Activated CD4-positive, alpha-beta memory T cell treated with anti-CD3 and anti-CD28 coated beads for 36 hours (primary cell): ENCODE measurements at places on chromosomes 7 and 10.
A peak's percentile ranks its signal among the peaks of the same experiment; 100 is the strongest.

GRCh38 chr10:107583974-107584373 lies 419.5 kb upstream of the SORCS1 start:
- DNase-seq, result no peak

DNA sequence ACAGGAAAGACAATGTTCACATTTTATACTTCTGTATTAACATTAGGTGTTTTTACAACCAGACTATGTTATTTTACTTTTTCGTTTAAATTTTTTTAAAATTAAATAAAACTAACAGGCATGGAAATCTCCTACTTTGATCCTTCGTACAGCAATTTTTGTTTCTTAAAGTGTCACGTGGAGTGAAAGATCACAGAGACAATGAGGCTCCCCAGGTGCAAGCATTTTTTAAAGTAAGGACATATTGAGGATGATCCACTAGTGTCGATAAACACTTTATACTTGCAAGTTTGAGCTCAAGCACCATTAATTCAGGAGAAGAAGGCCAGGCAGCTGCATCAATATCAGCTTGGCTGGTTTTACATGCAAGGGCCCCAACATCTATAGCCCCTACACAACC lies 68.5 kb upstream of the FAM133B start:
- DNase-seq, result no peak

DNA sequence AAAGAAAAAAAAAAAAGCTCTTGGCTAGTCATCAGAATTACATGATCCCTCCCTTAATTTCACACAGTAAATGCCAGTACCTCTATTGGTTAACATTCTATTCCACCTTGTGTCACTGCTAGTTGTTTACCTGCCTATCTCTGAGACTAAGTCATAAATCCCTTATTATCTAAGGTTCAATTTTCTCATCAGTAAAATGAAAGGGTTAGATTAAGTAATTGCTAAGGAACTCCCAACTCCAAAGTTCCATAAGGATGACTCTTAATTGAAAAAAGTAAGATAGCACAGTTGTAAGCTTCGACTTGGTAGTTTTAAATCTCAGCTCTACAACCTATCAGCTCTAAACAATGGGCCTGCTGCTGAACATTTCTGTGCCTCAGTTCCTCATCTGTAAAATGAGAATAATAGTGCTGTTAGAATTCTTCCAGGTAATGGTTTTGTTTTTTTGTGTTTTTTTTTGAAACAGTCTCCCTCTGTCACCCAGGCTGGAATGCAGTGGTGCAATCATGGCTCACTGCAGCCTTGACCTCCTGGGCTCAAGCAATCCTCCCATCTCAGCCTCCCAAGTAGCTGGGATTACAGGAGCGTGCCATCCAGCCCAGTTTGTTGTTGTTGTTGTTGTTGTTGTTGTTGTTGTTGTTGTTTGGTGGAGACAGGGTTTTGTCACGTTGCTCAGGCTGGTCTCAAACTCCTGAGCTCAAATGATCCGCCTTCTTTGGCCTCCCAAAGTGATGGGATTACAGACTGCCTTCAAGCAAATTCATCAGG lies 35.6 kb downstream of the SRPK2 start:
- no peak for DNase-seq

DNA sequence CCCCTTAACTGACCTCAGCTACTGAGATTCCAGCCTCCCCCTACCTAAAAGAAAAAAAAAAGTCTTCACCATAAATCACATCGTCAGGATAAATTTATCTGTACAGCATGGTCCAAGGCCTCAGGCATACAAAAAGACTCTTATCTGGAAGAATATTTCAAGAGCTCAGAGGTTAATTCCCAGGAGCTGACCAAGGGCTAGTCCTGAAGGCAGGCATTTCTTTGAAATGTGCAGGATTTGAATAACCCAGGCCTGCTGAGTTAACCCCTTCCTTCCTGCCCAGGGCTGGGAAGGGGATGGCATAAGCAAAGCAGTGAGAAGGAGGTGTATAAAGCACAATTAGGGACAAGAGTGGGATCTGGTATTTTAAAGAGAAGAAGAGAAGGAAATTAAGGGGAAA lies 111.2 kb downstream of the RNLS start:
- DNase-seq, result no peak

DNA sequence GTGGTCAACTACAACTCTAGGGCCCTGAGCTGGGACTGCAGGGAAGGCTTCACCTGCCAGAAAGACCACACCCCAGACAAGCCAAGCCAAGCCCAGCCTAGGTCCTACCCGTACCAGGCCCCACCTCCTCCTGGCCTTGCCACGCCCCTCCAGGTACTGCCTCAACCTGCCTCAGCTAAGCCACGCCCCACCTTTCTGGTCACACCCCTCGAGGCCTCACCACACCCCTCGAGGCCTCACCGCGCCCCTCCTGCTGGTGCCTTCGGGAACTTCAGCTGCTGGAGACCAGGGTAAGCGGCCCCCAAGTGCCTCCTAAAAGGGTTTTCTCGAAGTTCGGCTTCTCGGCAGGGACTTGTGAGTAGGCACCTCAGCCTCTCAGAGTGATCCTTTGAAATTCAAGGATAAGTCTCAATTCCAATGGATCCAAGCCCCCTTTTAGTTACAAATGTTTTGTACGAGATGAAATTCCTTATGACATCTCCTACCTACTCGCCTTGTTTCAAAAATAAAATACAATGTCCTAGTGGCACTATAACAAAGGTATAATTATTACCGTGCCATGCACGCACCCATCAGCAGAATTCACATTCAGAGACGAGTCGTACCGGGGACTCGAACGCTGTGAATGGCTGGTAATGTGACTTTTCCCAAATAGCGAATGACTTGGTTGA lies 171.2 kb downstream of the ARHGAP21 start:
- peak; percentile 13 for DNase-seq

DNA sequence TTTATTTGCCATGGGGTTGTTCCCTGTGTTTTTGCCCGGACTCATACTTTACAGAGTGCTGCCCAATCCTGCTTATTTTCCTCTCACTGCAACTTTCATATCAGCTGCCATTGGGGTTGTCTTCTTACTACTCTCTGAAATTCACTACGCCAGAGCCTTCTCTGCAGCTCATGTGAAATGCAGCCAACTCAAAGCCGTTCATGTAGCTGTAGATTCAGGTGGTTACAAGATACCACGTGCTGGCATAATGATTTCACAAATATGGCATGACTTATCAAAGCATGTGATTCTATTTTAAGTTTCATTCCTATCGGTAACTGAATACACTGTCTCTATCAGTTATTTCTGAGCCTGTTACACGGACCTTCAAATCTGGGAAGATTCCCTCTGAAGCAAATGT lies 130.3 kb upstream of the WNT16 start:
- no peak for DNase-seq

- no peak for DNase-seq
Measured at GRCh38 chr10:93656155-93656554, 43.8 kb downstream of the PDE6C start.

DNA sequence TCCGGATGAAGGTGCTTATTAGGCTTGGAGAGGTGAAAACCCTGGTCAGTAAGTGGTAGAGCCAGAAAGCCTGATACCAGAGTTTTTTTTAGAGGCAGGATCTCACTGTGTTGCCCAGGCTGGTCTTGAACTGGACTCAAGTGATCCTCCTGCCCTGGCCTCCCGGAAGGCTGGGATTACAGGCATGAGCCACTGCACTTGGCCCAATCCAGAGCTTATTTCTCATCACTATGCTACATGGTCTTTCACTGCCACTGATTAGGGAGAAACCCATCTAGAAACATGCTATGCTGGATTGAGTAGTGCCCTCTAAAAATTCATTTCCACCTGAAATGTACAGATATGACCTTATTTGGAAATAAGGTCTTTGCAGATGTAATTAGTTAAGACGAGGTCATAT lies 28.4 kb upstream of the GJD4 start:
- DNase-seq, result no peak

DNA sequence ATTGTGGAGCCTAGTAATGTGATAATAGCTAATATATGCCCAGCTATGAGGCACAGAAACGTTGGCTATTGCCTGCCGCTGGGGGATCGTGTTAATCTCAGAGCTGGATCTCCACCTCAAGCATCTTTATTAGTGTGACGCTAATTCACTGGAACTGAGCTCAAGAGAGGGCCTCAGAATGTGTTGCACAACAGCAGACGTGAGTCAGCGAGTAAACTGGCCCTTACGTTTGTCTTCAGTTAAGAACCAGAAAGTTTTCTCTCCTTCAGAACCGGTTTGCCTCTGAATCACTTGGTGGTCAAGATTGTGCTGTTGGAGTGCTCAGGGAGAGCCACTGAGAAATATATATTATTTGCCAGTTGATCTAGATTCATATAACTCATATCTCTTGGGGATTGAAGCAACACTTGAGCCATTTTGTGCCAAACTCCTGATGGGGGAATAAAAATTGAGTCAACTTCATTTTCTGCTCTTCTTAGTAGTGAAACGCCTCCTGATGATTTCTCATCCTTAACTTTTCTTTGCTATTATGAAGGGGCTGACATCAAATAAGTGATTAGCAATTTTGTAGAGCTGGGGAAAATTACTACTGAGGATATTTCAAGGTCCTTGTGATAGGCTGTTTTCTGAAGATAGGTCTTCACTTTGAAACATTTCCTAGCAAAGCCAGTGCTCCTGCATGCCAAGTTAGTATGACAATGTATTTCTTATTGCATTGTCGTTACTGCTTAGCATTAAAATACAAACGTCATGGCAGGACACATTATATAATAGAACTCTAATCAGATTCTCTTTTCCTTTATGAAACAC lies 22.3 kb downstream of the BZW2 start:
- DNase-seq, result no peak

- DNase-seq, result no peak
Measured at GRCh38 chr10:132399117-132400035, 2.4 kb downstream of the PWWP2B start.

DNA sequence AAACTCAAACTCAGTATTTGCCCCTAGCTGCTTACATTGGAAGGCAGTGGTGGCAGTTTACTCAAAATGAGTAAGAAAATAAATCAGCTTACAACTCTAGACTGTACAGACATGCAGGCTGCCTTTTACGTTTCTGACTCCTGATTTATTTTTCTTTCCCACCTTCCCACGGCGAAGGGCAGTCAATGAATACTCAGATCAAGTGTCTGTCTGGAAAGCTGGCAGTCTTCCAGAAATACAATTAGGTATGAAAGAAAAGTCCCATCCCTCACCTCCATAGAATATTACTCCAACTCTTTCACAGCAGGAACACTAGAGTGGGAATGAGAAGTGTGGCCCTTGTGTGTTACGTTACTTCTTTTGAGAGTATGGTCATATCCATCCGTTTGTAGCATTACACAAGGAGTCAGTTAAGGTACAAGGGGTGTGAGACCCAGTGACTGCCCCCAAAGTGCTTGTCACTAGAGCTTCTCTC lies 1.3 kb upstream of the PAPSS2 start:
- DNase-seq, result no peak

DNA sequence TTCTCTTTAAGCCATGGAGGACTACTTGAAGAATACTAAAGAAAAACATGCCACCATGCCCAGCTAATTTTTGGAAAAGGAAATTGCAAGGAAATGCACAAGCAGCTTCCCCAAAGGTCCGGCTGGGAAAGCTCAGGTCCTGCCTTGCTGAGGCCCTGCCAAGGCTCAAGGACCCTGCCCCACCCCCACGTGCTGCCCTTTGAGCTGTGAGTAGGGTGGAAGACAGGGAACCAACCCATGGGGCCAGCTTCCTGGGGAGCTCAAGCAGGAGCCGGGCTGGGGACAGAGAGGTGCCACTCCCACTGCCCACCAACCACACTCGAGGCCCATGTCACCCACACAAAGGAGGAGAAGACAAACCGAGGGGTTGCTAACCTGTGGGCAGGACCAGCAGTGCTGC lies 78.2 kb downstream of the SLIT1 start:
- no peak for DNase-seq

- DNase-seq, result no peak
Measured at GRCh38 chr10:14742815-14743214, 31.9 kb downstream of the FAM107B start.

GRCh38 chr7:132932296-132933071 lies 149.4 kb downstream of the CHCHD3 start:
- no peak for DNase-seq

GRCh38 chr10:9056521-9056920 lies 1002.0 kb downstream of the GATA3 start:
- no peak for DNase-seq

DNA sequence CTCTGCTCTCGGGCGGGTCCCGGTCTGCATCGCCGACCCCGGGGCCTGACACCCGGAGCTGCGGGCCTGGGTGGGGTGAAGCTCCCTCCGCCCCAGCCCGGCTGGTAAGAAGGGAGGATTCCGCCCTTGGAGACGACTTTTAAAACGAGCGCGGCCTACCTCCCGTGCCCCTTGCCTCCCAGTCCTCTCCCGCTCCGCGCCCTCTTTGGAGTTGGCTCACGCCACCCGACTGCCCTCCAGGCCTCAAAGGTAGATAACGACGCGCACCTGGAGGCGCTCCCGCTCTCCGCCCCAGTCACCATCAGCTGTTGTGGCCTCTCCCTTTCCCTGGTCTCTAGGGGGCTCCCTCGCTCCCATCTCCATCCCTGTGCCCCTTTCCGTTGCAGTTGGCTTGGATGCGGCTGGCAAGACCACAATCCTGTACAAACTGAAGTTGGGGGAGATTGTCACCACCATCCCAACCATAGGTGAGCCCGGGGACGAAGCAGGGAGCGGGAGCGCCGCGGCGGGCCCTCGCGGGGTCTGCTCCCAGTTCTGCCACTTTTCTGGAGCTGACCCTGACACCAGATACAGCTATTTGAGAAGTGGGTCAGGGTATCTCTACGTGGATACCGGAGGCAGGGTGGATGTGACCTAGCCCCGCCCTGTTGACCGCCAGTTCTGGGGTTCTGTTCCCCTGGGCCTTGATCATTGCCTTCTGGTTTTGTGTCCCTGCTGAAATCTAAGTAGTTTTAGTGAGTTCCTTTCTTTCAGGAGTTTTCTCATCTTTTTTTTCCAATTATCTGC lies 679 bp downstream of the ARF5 start:
- peak; percentile 49 for DNase-seq

GRCh38 chr10:132403511-132404168 lies 6.6 kb downstream of the PWWP2B start:
- DNase-seq, result no peak

GRCh38 chr7:28292834-28293526 lies 112.4 kb upstream of the JAZF1 start:
- peak; percentile 17 for DNase-seq

DNA sequence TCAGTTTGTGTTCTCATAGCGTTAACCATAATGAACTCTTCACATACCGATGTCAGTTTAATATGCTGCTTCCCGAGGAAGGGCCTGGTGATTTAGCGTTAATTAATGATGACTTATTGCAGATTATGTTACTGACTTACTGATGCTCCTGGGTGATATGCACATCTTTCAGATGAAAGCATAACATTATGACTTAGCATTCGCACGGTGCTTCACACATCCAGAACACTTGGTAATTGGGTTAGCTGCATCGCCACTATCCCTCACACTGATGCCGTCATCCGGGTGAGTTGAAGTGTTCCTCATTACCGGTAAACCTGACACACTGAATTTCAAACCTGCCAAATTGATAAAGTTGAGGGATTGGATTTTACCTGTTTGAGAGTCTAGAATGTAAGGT lies 239.0 kb upstream of the PODXL start:
- no peak for DNase-seq

GRCh38 chr7:80146545-80147182 lies 12.0 kb downstream of the GNAI1 start:
- DNase-seq, result no peak
